ENCODE measurements at places on chromosomes 2 and 18. TPM values are rescaled to one million over a fixed set of nuclear protein-coding genes. Genes with fewer than 3 reads are reported as not detected.
A peak's percentile ranks its signal among the peaks of the same experiment; 100 is the strongest.

Gene FLACC1
- total RNA-seq, result 2.9 TPM

DNA sequence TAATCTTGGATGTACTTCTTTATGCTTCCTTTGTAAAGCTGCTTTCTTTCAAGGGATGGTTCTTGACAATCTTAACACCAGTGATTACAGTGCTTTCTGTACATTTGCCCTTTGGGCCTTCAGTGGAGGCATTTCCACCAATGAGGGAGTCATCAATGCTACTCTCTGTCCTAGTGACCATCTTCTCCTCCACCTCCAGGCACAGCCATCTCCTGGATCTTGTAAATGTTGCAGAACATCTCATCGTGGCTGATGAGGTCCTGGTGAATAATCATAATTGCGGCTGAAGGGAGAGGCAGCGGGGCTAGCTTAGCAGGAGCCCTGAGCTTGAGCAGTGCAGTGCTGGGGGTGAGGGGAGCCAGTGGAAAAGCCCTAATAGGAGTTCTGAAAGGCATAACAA lies 32.5 kb downstream of the IDH1 start:
- no peak for DNase-seq

Gene ASAP2
- total RNA-seq, result 19.0 TPM

DNA sequence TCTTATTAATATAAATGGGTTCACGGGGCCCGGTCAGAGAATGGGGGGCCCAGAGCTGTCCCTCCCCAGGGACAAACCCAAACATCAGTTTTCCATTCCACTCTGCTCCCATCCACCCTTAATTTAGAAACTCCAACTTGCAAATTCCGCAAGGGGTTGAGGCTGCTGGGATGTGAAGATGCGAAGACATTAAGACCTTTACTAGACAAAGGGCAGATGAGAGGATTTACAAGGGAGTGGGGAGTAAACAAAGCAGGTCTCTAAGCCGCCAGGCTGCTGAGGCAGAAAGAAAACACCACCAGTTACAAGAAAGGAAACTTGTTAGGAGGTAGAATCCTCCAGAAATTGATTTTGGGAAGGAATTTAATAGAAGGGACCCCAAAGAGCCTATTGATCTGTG lies 33.1 kb downstream of the MARCO start:
- DNase-seq, result no peak

Gene ZAP70
- total RNA-seq, result 1.4 TPM

DNA sequence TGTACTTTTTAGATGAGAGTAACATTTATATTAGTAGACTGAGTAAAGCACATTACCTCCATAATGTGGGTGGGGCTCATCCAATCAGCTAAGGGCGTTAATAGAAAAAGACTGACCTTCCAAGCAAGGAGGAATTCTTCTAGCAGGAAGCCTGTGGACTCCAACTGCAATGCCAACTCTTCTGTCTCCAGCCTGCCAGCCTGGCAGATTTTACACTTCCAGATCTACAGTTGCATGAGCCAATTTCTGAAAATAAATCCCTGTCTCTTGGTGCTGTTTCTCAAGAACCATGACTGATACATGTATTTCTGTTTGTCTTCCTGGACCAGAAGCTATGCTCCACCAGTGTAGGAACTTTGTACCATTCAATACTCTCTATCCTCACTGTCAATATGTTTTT lies 69.0 kb upstream of the LMAN1 start:
- no peak for DNase-seq

Gene NMUR1
- total RNA-seq, result 0.69 TPM

- DNase-seq, result peak; percentile 50
These were observed 24.1 kb upstream of the KANSL1L start for GRCh38 chr2:210195101-210195852.

- peak; percentile 90 for DNase-seq
These were observed 84.2 kb downstream of the NCKAP5 start for GRCh38 chr2:133484106-133484505.

DNA sequence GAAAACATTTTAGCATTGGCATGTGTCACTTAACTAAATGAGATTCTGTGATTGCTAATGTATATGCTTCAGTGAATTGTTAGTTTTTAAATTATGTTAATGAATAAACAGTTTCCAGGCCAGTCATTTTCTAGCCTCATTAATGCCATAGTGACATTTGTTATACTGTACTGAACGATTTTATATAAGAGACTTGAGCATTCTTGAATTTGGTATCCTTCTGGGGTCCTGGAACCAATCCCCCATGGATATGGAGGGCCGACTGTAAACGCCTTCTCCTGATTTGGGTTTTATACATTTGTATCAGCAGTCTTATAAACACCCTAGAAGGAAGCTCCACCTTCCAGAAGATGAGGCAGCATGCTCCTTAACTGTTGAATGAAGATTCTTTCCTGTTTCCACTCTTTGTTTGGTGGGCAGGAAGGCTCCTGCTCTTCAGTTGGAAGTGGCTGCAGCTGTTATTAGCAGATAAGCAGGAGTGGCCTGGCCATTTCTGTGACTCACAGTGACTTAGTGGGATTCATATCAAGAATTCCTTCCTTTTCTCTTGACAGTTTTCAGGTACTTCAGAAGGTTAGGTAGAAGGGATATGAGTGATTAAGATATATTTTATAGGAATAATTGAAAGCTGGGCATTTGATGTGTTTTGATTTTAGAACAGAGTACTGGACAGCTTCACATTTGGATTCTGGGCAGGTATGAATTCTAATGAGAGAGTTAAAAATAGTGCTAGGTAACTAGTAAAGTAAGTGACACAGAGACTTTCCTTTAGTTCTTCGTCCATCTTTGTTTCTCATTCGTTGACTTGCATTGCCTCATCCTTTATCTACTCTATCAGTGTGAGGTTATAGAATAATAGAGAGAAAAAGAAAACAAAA lies 124.9 kb downstream of the PLCL1 start:
- DNase-seq, result no peak

DNA sequence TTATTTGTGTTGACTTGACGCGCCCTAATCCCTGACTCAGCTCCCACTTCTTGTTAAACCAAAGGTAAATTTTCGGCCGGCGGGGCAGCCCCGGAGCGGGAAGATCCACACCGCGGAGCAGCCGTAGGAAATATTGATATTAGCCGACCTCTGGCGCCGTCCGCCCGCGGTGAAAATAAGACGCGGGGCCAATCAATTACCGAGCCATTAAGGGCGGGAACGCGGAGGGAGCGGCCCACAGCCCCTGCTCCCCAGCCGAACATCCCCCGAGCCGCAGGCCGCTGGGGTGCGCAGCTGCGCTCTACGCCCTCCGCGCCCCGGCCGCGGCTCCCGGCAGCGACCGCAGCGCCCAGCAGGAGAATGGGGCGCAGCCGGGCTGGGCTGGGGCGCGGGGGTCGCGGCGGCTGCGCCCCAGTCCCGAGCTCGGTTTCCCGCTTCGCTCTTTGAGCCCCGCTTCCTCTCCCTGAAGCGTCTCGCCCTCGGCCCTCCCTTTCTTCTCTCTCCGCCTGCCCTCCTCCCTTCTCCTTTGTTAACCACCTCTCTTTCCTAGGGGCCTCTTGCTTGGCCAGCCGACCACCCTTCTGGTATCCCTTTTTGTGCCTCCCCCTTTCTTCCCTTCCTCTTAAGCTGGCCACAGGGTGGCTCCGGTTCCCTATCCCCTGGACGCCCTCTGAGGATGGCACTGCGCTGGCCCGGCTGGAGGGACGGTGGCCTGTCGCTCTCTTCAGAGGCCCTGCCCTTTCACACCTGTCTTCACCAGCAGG lies 40.9 kb downstream of the CELF4 start:
- DNase-seq, result no peak

DNA sequence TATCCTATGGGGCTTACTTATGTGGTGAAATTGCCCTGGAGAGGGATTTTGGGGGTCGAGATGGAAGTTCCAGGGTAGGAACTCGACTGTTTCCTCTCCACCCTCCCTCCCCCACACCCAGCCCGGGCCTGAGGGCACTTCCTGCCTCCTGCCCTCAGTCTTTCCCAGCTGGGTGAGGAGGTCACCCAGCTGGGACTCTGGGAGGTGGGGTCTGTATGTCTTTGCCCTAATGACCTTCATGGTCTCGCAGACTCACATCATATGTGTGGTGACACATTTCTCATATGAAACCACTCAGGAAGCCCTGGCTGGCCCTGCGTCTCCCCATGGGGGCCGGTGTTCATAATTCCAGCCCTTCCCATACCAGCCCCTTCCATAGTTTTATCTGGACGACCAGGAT lies 12.4 kb downstream of the ATOH8 start:
- DNase-seq, result no peak

DNA sequence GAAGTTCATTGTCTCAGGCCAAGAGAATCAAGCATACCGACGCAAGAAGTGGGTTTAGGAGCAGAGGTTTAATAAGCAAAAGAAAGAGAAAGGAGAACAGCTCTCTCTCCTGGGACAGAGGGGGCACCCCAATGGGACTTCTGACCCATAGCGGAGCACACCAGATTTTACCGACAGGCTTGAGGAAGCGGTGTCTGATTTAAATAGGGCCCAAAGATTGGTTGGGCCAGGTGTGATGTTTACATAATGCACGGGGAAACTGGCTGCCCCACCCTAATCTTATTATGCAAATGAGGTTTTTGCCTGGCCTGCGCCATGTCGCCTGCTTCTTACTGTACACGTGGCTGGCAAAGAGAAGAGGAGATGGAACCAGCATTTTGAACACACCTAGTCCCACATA lies 106.2 kb downstream of the MREG start:
- no peak for DNase-seq

- no peak for DNase-seq
These were observed 90.9 kb downstream of the CAPN13 start for GRCh38 chr2:30716123-30716900.

GRCh38 chr2:80190166-80190565 lies 114.4 kb downstream of the LRRTM1 start:
- DNase-seq, result no peak

Gene PIEZO2
- total RNA-seq, result 51.0 TPM

Gene CUL3
- 90.3 TPM for total RNA-seq

- no peak for DNase-seq
These were observed 17.0 kb upstream of the FOXI3 start for GRCh38 chr2:88469202-88470114.

- no peak for DNase-seq
These were observed 23.8 kb downstream of the MFSD6 start for GRCh38 chr2:190431907-190432306.

Gene MARCHF7
- total RNA-seq, result 137 TPM

Gene HOXD13
- total RNA-seq, result not detected

DNA sequence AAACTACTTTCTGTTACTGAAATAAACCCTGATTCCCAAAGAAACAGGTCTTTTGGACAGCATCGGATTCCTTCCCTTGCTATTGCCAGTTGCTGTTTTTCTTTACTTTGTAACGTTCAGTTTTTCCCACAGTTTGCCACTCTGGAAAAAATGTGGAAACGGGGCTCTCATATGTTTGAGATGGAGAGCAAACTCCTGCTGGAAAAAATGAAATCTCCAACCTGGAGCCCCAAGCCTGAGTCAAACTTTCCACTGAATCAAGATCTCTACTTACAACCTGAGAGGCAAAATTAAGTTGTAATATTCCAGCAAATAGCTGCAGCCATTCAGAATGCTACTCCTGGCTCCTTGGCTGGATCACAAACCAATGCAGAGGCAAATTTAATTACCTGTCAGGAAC lies 270.7 kb downstream of the SRBD1 start:
- DNase-seq, result no peak

Gene OR6B2
- total RNA-seq, result not detected

- no peak for DNase-seq
These were observed 14.6 kb downstream of the ALPG start for GRCh38 chr2:232421189-232421785.

- DNase-seq, result no peak
These were observed 125.0 kb downstream of the SPHKAP start for GRCh38 chr2:228056293-228057097.

Gene MDH1B
- 0.99 TPM for total RNA-seq

- peak; percentile 66 for DNase-seq
These were observed 85.0 kb downstream of the TTC27 start for GRCh38 chr2:32712870-32713269.

DNA sequence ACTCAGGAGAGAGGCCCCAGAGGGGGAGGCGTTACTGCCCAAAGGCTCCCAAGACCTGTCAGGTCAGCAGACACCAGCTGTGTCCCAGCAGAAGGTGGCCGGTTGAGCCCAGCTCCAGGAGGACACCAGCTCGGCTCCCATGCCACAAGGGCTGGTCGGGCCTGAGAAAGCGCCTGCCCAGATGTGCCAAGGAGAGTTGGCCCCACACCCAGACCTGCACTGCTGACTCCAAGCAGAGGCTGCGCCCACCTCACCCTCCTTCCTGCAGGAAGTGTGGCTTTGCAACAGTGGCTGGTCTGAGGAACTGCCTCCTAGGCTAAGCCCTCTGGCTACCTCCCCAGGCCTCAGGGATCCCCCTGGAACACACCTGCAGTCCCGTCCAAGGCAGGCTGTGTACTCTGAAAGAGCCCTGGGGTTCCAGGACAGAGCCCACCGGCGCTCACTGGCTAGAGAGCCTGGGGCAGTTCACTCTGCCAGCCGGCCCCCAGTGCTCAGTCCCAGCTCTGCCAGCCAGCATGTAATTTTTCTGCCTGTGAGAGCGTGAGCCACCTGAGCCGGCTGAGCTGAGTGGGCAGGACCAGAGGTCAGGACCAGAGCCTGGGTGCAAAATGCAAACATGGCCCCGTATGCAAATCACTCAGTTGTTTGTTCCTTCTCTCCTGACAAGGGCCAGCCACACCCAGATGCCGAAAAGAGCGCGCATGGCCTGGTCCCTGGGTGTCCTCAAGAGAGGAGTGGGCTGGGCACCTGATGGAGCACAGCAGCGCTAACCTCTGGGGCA lies 36.9 kb upstream of the PTMA start:
- no peak for DNase-seq

GRCh38 chr2:128644718-128645256 lies 326.1 kb upstream of the HS6ST1 start:
- DNase-seq, result no peak

Gene TNS1
- 92.3 TPM for total RNA-seq

- no peak for DNase-seq
These were observed 1894.5 kb upstream of the CELF4 start for GRCh38 chr18:39460136-39460535.

DNA sequence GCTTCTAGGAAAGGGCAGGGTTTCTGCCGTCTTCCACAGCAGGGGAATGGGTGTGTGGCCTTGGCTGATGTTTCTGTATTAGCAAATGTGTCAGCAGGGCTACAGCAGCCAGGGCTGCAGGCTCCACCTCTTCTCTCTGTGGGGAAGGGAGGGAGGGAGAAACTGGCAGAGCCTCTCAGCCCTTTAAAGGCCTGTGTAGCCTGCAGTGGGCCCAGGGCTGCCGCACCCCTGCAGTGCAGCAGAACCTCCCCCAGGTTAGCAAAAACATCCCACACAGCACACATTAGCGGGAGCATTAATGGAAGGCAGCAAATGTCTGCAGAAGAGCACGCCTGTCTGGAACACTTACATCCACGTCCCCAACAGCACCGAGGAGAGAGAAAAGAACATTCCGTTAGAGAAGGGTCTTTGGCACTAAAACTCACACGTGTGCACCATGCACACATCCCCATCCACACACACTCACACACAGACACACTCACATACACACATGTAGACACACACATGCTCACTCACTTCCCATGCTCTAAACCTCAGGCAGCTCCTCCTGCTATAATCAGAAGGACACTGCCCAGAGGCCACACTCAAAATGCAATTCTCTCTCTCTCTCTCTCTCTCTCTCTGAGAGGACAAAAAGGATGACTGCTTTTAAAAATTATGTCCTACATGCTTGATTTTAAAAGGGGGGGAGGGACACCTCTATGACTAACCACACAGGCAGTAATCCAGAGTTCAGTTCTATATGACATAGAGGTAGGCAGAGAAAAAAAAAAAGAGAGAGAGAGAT lies 24.1 kb downstream of the MRPL35 start:
- DNase-seq, result peak; percentile 60
